ENCODE measurements at places on chromosomes 6 and 20.

DNA sequence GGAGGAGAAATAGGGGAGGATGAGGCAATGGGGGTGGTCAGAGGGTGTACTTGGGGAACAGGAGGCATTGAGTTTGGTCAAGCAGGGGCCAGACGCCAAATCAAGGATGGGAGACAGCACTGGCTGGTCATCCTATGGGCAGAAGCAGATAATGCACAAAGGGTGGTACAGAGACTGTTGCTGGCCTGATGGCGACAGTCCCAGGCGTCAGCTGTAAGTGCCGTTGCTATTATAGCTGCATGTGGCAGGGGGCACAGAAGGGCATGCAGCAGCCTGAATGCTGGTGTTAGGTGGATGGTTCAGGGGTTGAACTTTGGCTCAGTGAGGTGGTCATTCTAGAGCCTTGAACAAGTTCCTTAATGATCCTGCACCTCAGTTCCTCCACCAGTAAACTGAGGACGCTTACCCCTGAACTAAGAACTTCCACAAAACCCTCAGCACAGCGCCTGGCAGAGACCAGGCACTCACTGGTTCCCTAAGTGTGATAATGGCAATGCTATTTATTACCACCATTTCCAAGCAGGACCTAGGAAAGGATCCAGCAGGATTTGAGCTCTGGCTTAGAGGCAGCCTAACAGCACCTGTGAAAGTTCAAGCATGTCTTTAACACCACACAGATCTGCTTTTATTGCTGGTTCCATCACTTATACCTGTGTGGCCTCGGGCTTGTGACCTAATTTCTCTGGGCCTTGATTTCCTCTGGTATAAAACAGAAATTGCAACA, 162.7 kb downstream of the INSM1 start:
- no peak for DNase-seq

GRCh38 chr6:128712898-128713297, 170.0 kb upstream of the LAMA2 start:
- no peak for DNase-seq

DNA sequence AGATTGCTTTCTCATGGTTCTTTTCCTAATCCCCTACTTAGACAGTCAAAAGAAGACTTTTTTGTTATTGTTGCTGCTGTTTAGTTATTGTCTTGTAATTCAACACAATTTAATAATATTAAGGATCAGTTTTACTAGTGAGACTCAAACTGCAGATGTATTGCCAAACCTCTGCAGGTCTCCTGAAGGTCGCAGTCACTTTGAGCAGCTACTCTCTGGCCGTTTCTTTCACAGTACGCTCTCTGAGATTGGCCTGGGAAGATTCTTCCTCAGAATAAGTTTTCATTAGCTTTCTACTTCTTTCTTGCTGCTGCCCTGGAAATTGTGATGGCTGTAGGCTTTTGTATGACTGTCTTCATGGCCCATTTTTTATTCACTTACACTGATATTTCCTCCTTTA, 930.8 kb downstream of the QKI start:
- no peak for DNase-seq

- DNase-seq = no peak
Observed at GRCh38 chr6:36110050-36110449, 20.3 kb upstream of the MAPK13 start.

GRCh38 chr6:148173548-148173947, 169.1 kb upstream of the SASH1 start:
- no peak for DNase-seq

- no peak for DNase-seq
Observed at GRCh38 chr20:31680286-31681127, 42.2 kb downstream of the BCL2L1 start.

- DNase-seq = no peak
Observed at GRCh38 chr6:88365230-88365629, 199.1 kb upstream of the CNR1 start.

DNA sequence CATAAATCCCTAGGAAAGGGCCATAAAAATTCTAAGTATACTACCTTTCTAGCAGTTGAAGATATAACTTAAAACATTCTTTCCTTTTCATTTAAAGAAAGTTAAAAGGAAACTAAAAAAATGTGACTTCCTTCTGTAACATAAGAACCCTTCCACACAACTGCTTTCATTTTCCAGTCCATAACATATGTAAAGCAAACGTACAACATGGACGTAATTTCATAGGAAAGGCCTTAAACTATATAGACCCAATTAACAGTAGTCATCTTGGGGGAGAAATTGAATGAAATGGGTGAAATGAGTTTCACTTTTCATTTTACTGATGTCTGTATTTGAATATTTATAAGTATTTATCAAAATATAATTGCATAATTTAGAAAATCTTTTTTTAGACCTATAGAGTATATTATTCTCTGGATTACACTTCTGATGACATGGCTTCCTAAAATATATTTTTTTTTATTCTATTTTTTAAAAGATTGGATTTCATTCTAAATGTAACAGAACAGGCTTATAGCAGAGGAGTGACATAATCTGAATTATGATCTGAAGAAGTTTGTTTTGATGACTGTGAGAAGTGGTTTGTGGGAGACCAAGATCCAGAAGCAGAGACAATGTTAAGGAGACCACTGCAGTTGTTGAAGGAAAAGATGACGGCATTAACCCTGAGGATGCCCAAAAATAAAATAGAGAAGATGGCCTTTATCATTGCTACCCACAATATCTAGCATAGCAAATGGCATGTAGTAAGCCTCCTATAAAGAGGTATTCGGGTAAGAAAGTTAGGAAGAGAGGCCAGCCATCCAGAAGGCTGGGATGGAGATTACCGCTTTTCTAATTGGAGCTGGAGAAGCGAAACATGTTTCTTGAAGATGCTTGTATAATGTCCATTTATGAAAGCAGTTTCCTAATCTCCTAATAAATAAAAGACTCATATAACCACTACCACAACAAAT, 260.4 kb downstream of the PTPRK start:
- DNase-seq = no peak

DNA sequence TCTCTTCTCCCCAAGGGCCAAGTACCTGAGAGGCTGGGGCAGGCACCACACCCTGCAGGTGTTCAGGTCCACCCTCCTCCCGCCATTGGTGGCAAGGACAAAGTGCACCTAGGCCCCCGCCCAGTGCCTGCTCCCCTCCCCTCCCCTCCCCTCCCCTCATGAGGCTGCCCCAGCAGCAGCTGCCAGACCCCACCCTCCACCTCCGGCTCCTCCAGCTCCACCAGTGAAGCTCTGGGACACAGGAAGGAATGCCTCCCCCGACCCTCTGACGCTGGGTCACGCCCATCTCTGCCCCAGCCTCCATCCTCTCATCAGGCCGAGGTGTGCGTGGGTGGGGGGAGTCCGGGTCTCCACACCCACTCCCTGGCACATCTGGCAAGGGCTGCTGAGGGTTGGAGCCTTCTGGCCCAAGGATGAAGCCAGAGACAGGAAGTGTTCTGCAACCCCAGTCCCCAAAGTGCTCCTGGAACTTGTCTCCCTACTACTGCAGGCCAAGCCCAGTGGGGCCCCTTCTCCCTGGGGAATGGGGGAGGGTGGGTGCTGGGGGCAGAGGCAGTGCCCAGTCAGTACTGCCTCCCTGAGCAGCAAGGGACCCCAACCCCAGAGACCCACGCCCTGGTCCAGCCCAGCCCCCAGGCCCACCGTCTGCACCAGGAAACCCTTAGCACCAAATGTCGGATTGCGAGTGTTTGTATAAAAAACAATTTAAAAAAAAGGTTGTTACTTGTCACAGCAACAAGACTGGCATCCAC, 1.6 kb upstream of the UCKL1 start:
- DNase-seq = peak; percentile 59

DNA sequence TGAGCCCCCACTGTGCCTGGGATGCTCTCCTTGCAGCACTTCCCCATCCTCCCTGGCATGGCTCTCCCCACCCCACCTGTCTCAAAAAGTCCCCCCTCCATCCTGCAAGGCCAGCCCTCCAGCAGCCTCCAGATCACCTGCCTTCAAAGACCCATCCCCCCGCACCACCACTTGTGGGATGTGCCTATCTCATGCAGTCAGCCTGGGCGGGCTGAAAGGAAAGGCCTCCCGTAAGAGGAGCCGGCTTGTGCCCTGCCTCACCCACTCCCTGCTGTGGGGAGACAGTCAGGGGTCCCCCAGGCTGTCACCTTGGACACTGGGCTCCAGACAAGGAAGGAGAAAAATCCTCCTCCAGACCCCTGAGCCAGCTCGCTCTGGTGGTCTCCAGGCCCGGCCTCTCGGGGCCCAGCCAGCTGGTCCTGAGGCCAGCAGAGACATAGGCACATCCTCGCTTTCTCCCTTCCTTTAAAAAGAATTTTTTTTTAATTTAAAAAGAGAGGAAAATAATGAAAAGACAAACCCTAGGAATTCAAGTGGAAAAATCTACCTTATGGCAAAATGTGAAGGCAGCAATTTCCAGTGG, 77.3 kb downstream of the GRM4 start:
- no peak for DNase-seq

- no peak for DNase-seq
Observed at GRCh38 chr20:31984981-31985471, 17.1 kb downstream of the XKR7 start.

- no peak for DNase-seq
Observed at GRCh38 chr20:35297740-35298139, 5.5 kb upstream of the FAM83C start.

DNA sequence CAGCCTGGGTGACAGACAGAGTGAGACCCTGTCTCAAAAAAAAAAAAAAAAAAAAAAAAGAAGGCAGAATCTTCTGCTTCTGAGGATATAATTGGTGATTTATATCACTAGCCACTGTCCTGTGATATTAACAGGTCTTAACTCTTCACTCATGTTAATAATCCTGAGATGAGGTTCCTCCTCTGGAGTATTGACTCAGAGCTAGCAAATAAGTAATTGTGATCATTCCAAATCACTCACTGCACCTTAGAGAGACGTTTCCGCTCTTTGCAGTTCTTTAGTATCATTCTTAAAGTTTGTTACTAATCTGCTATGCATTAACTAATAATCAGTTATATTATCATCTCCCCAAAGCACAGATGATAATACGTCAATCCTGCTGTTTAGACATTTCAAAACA, 41.6 kb upstream of the NOX3 start:
- no peak for DNase-seq

Measured in NCI-H226 (cell line).